ENCODE measurements at places on chromosomes 5 and 9. TPM values are rescaled to one million over a fixed set of nuclear protein-coding genes. Genes with fewer than 3 reads are reported as not detected.

FPGS gene
- 57.8 TPM for total RNA-seq

MTAP gene
- total RNA-seq: 143 TPM

DDX4 gene
- total RNA-seq: not detected

TLX3 gene
- total RNA-seq: not detected

IL13 gene
- total RNA-seq: not detected

SLC4A9 gene
- total RNA-seq: not detected

C8G gene
- not detected for total RNA-seq

SLIT3 gene
- 3.4 TPM for total RNA-seq

GCNT4 gene
- 0.32 TPM for total RNA-seq

MARCOL gene
- not detected for total RNA-seq

PCDHA12 gene
- total RNA-seq: under 0.01 TPM

PURA gene
- 4.8 TPM for total RNA-seq

All from epithelial cell of alveolus of lung (primary cell).